ENCODE measurements at places on chromosomes 11 and 22.
A peak's percentile ranks its signal among the peaks of the same experiment; 100 is the strongest.

DNA sequence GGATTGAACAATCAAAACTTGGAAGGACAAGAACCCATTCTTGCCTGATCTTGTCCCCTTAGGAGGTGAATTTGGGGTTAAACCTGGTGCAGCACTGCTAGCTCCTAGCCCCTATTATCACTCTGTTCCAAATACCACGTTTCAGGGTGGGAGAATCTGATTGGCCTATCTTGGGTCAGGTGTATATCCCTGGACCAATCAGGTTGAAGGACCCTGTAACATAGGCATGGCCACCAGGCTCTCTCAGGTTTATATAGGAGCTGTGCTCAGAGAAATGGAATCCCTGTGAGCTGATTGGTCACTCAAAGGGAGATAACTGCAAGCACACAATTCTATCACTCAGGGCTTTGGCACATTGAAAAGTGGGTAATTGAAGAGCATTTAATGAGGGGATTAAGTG, 26.6 kb upstream of the AMPD3 start:
- no peak for DNase-seq

- no peak for DNase-seq
Observed at GRCh38 chr11:72551571-72551970, 117.2 kb upstream of the CLPB start.

- DNase-seq = no peak
Observed at GRCh38 chr11:15685306-15685705, 570.6 kb downstream of the INSC start.

DNA sequence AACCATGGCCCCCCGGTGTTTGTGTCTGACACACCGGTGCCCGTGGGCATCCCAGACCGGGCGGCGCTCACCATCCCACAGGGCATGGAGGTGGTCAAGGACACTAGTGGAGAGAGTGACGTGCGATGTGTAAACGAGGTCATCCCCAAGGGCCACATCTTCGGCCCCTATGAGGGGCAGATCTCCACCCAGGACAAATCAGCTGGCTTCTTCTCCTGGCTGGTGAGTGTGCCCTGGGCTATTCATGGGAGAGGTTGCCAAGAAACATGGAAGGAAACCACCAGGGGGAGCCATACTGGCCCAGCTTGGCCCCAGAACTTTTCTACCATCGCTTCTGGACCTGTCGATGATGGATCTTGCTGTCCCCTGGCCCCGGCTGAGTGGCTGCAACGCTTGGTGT, 36.5 kb downstream of the PRDM11 start:
- DNase-seq = peak; percentile 23

DNA sequence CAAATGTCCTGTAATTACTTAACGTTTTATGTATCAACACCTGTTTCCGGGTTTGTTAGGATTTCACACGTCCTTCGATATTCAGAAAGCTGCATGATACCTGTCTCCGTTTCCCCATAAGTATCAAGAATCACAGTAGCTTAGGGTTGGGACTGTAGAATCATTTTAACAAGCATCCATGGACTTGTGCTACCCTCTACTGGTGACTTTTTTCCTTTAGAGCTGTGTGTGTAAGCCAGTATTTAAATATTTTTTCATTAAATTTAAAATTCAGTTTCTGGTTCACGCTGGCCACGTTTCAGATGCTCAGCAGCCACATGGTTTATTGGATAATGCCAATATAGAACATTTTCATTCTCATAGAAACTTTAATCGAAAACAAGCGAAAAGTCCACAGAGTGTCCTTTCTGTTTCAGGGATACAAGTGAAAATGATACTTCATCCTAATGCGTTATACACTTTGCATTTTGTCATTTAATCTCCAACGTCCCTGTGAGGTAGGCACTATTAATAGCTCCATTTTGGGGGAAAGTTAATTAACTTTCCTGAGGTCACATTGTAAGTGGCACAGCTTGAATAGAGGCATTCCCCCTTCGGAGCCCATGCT, 61.5 kb upstream of the SLC25A18 start:
- DNase-seq = peak; percentile 61

DNA sequence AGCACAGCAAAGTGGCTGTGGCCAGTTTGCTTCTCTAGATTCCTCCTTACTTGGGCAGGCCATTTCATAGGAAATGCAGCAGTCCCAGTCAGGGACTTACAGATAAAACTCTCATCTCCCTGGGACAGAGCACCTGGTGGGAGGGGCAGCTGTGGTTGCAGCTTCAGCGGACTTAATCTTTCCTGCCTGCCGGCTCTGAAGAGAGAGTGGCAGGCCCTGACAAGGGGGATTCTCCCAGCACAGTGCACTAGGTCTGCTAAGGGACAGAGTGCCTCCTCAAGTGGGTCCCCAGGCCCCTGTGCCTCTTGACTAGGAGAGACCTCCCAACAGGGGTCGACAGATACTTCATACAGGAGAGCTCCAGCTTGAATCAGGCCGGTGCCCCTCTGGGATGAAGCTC, 1649.1 kb downstream of the LRRC4C start:
- DNase-seq = no peak

GRCh38 chr11:88378422-88379066, 41.0 kb upstream of the CTSC start:
- DNase-seq = no peak

- DNase-seq = peak; percentile 62
Observed at GRCh38 chr11:123187665-123188507, 7.2 kb downstream of the CLMP start.

- no peak for DNase-seq
Observed at GRCh38 chr22:48880749-48881148, 946.9 kb downstream of the BRD1 start.

DNA sequence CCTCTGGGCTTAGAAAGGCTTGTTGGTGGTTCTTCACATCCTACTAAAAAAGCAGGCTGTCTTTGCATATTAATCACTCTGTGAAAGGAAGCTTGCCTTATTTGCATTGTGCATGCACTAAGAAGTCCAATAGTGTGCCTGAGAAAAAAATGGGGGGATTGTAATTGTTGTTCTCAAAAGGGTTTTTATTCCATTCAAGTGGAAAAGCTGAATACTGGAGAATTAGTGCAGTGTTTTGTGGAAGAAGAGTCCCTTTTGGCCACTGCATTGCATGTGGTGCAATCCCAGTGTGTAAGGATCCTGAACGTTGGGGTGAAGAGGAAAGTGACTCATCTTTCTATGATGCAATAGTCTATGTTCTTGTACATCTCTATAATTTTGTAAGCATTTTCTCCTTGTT, 16.5 kb downstream of the NCAM1 start:
- peak; percentile 65 for DNase-seq

DNA sequence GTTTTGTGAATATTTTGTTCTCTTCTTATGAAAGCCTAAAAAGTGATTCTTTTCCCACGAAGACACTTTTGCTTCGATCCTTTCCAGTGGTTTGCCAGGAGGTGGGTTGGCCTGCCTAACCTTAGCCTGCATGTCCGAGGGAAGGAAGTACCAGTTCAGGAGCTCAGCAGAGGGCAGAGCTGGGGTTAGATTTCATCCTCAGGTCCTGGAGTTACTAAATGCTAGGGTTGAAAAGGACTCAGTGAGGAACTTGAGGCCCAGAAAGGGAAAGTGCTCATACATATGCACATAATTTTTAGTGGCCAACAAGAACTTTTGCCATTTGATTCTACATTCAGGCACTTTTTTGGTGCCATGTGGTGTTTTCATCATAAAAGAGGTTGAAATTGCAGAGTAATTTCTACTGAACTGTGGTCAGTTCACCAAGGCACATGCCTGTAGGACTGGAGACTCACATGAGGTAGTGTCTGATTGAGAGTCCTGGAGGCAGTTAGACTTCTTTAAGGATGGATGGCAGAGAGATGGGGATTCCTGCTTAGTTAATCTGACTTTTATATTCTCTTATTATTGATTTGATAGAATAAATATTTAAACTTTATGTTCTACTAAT, 36.7 kb downstream of the NCAM1 start:
- no peak for DNase-seq

- DNase-seq = no peak
Observed at GRCh38 chr22:35517207-35517606, 23.4 kb upstream of the RASD2 start.

GRCh38 chr11:43907028-43907975, 26.7 kb downstream of the ALKBH3 start:
- DNase-seq = no peak

GRCh38 chr22:17920992-17921650, 103.2 kb downstream of the MICAL3 start:
- DNase-seq = no peak

- DNase-seq = peak; percentile 31
Observed at GRCh38 chr11:45663486-45664375, 1.7 kb downstream of the CHST1 start.

DNA sequence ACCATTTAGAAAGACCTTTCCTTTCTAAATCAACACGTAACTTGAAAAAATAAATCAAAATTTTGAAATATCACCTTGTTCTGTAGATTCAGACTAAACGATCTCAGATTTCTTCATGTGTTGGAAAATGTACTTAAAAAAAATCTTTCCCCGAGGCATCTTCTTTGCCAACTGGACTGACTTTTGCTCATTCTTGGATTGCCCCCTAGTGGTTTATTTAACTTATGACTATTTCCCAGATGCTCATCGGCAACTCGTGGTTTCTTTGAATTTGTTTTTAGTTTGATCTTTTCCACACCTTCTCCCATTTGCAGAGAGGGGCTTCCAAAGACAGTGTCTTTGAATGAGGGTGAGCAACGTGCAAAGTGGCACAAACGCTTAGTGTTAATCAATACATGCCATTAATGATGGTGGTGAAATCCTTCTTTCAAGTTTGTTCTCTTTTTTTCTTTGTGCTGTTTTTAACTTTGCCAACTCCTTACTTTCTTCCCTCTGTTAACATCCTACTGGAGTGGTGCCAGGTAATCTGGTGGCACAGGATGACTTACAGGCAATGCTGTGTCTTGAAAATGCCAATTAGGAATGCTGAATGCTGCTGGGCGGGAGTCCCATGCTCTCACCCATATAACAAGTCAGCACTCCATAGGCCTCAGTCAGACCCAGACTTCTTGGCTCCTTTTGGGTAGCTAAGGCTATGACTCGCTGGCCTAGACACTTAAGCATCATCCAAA, 18.3 kb downstream of the PRSS23 start:
- peak; percentile 82 for DNase-seq
